CD8-positive, alpha-beta memory T cell (primary cell): ENCODE measurements at places on chromosomes 6 and 20.

GRCh38 chr20:23305098-23305497 lies 45.5 kb upstream of the NXT1 start:
- no peak for DNase-seq

GRCh38 chr6:148179786-148180185 lies 162.9 kb upstream of the SASH1 start:
- no peak for DNase-seq

GRCh38 chr6:25169961-25170360 lies 109.2 kb upstream of the CARMIL1 start:
- DNase-seq, result no peak

GRCh38 chr20:34368547-34368946 lies 5.5 kb downstream of the ITCH start:
- no peak for DNase-seq

GRCh38 chr6:17863901-17864754 lies 123.3 kb downstream of the KIF13A start:
- no peak for DNase-seq

GRCh38 chr6:86030875-86031274 lies 388.2 kb upstream of the SYNCRIP start:
- no peak for DNase-seq
